ENCODE measurements at places on chromosomes 7 and 10.

DNA sequence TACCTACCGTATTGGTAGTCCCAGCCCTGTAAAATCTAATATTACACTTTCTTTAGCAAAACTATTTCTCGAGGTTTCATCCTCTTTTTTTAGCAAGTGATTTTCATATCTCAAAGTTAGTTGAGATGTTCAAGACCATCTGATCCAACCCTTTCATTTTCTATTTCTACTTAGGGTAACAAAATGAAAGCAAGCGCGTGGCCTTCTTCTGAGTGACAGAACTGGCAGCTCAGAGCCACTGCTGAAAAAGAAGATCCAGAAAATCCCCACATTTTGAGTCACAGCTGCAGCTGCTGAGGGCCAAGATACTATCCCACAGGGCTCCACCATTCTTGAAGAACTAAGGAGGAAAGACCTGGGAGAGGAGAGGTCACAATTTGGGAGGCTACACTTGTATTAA lies 24.8 kb upstream of the ZNF800 start:
- DNase-seq, result no peak

DNA sequence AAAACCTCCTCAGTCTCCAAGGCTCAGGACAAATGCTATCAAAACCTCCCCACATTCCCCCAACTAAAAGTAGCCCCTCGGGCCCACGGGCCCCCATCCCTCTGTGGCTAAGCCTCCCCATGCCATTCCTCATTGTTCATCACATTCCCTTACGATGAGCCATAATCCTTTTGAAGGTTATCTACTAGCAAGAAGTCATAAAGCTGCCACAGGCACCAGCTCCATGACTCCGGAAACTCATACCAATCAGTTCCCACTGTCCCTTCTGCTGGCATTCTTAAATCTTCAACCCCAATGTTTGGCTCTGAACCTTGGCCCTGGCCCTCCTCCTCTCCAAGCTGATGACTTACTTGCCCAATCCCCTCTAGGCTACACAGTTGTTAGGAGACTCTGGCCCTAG lies 19.4 kb upstream of the TM9SF3 start:
- DNase-seq, result no peak

GRCh38 chr10:71244431-71245419 lies 32.4 kb downstream of the UNC5B start:
- peak; percentile 64 for DNase-seq

GRCh38 chr7:105009667-105010503 lies 4.1 kb upstream of the KMT2E start:
- DNase-seq, result no peak

- DNase-seq, result no peak
Measured at GRCh38 chr7:74022507-74022906, 5.5 kb upstream of the ELN start.

DNA sequence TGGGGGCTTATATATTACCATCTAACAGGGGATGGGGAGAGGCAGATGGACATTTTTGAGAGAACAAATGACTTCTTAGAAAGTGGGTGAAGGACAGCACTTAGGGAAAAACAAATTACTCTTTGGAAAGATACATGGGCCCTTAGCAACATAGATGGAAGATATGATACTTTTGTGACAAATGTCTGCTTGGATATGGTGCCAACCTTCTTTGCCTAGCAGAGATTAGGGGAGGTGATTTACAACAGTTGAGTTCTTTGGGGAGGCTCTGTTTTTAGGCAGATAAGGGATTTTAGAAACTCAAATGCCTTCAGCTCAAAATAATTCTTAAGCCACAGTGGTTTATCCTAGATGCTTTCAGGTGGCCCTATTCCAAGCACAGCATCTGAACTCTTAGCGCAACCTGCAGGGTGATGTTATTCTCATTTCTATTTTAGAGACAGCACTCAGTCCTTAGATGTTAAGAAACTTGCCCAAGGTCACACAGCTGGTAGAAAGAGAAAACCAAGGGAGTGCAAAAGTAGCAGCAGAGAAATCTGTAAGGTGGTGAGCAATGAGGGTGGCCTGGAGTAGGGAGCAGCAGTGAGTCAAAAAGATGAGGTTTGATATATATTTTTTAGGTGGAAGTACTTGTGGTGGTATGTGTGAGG lies 75.1 kb upstream of the KMT2E start:
- no peak for DNase-seq

DNA sequence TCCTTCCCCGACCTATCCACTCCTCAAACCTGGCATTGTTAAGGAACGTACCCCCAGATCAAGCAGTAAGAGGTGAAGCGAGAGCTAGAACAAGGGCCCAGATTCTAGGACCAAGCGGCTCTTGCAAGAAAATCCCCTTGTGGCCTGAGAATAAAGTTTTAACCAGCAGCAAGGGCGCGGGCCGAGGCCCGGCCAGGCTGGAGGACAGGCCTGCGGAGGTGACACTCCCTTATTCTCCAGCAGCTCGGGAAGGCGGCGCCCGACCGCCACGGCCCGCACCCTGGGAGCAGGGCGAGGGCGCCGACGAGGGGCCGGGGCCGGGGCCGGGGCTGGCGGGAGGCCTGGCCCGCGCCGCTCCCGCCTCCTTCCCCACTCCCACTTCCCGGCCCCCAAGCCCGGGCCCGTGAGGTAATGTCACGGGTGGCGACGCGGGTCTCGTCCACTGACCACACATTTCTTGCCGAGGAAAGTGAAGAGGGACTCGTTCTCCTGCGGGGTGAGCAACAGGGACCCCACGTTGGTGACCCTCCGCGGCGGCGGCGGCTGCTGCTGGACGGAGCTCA lies 551 bp downstream of the WASL start:
- DNase-seq, result peak; percentile 77

GRCh38 chr7:149459540-149460452 lies 1.1 kb downstream of the ZNF777 start:
- peak; percentile 64 for DNase-seq

DNA sequence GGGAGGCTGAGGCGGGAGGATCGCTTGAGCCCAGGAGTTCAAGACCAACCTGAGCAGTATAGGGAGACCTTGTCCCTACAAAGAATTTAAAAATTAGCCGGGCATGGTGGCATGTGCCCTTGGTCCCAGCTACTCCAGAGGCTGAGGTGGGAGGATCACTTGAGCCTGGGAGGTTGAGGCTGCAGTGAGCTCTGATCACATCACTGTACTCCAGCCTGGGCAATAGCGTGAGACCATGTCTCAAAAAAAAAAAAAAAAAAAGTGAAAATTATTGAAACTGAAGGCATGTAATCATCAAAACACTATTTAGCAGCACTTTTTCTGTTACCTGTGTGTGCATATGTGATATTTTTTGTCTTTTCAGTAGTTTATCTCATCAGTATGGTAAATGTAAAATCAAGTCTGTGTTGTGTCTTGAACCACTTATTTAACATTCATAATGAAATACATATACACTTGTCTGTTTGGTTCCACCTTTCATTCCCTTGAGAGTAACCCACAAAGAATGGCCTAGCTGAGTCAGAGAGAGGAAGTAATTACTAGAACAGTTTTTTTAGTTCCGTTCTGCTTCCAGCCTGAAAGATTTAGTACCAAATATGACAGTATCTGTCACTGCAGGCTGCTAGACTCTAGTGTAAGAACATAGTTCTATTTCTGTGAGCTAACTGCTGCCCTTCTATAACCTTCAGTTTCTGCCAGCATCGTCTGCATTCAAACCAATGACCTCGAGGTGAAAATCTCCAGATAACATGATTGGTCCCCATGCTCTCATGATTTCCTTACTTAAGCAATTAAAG lies 68.6 kb downstream of the MMRN2 start:
- DNase-seq, result peak; percentile 79

- DNase-seq, result no peak
Measured at GRCh38 chr10:97738616-97739015, 1.7 kb downstream of the ZFYVE27 start.

- DNase-seq, result peak; percentile 69
Measured at GRCh38 chr10:73744664-73744975, 448 bp downstream of the SEC24C start.

DNA sequence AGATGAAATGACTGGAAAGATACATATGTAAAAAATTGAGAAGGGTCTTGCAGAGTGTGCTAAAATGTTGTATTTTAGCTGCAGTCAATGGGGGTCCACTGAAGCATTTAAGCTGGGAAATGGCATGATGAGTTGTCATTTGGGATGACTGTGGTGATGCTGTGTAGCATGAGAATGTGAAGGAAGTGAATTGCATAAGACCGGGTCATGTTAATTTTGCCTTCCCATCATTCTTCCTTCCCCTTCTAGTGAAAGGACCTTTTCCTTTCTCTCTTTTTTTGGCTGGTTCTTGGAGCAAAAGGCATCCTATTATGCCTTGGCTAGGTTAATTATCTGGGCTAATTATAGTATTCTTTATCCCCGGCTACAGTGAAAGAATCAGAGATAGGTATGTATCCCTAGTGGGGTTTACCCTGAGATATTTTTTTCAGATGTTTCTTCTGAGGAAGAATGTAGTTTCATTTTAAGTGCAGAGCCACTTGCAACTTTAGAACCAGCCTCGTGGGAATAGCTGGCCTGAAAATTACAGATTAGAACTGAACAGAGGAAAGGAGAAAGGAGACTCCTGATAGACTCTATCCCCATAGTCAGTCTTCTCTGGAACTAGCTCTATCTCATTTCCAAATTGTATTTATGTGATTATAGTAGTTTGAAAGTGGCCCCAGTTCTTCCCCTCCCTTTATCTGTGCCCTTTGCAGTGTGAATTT lies 93.6 kb downstream of the HGF start:
- peak; percentile 32 for DNase-seq

- DNase-seq, result no peak
Measured at GRCh38 chr7:26691886-26692285, 172.5 kb downstream of the SKAP2 start.

DNA sequence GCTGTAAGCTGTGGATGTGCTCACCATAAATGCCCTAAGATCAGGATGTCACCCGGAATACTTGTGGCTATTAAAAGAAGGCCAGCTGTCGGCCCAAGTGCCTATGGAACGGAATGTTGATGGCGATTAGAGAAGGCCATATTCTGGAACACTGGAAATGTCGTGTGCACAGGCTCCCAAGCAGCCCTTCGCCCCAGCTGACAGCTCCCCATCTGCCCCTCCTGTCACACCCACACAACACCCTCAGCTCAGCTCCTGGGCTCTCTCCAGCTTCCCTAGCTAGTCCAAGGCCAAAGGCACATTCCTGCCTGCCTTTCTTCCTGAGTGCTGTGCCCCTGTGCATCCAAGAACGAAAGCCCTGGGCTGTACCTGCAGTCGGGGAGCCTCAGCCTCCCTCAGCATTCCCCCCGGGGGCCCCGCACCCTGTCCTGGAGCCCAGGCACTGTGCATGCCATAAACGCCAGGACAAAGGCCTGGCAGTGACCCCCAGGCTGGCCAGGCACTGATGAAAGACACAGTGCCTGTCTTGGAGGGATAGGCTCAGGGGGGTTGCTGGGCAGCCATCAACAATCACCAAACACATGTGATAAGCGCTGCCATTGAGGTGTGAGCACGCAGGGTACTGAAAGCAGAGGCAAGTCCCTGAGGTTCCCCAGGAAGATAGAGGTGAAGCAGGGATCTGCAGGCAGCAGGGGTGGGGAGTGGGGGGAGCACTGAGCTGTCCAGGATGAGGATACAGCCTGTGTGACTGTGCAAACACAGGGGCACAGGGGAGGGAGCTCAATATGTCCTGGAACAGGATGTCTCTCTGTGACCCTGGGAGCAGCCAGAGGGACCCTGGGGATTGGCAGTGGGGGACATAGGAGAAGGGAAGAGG lies 3.7 kb upstream of the LDB3 start:
- no peak for DNase-seq

- no peak for DNase-seq
Measured at GRCh38 chr10:74310652-74311257, 159.7 kb downstream of the ADK start.

All from suppressor macrophage (primary cell).